ENCODE measurements at places on chromosomes 3 and 15.

DNA sequence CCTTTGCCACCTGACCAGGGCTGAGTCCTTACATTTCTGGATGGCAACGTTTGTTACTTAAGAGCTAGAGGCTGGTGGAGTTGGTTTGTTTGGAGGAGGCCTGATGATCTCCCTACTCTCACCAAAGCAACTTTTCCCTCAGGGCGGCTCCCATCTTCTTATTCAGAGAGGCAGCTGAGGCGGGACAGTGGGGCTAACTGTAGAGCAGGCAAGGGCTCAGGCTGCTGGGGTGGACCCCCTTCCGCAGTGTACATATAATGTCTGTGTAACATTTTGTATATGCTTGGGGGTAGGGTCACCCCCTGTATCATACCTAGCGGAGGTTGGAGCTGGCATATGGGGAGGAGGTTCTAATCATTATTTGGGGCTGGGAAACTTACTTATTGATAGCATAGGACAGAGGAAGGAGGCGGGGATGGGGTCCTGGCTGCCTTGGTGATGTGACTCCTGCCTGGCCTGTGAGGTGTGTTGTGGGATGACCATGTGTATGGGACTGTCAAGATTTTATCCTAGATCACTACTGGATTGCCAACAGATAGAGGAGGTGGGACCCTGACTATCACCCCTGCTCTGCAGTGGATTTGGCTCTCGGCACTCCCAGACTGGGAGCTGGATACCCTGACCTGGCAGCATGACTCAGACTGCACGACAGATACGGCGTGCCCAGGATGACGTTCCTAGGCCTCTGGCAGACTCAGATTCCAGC is 52.5 kb upstream of the UBE2Q2 start:
- DNase-seq, result no peak

- no peak for DNase-seq
Measured at GRCh38 chr3:139572847-139573672, 33.5 kb upstream of the RBP1 start.

- no peak for DNase-seq
Measured at GRCh38 chr3:115146032-115146417, 1.1 kb downstream of the ZBTB20 start.

DNA sequence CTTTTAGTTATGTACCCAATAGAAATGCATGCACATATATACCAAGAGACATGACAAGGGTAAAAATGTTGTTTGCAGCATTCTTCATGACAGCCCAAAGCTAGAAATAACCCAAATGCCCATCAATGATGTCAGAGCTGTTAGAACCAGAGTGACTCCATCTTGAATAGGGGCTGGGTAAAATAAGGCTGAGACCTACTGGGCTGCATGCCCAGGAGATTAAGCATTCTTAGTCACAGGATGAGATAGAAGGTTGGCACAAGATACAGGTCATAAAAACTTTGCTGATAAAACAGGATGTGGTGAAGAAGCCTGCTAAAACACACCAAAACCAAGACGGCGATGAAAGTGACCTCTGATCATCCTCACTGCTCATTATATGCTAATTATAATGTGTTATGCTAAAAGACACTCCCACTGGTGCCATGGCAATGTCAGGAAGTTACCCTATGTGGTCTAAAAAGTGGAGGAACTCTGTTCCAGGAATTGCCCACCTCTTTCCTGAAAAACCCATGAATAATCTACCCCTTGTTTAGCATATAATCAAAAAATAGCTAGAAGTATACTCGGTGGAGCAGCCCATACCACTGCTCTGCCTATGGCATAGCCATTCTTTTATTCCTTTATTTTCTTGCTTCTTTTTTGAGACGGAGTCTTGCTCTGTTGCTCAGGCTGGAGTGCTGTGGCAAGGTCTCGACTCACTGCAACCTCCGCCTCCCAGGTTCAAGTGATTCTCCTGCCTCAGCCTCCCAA is 32.9 kb downstream of the ZBTB11 start:
- no peak for DNase-seq

GRCh38 chr3:11186771-11187191 is 32.5 kb downstream of the HRH1 start:
- no peak for DNase-seq

DNA sequence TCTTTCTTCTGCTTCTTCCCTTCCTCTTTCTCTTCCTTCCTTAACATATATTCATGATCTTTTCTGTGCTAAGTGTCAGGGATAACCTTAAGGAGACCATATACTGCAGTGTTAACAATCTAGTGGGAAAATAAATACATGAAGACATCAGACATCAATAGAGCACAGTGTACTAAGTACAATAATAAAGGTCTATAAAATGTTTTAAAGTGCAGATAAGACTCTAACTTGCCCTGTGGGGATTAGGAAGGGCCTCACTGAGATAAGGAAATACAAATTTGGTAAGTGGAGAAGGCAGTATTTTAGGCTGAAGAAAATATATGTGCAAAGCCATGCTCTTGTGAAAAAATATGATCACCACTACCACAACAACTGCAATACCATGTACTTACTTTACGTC is 49.2 kb upstream of the NANOGP8 start:
- no peak for DNase-seq

GRCh38 chr15:63190769-63191649 is 1.6 kb downstream of the RAB8B start:
- no peak for DNase-seq

- DNase-seq, result no peak
Measured at GRCh38 chr15:58777107-58777506, 6.0 kb downstream of the MINDY2 start.

DNA sequence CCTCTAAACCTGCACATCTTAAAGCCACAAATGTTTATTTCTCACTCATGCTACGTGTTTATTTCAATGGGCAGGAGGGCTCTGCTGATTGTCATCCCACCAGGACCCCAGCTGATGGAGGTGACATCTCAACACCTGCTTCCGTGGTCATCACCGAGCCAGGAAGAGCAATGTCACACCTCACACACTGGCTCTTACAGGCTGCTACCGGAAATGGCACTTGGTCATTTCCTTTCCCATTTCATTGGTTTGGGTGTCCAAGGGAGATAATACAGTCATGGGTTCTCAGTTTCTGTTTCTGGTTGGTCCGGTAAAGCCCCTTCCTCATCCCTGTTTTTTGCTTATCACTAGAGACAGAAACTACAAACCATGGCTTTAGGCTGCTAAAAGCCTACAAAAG is 41.9 kb downstream of the ABHD2 start:
- DNase-seq, result no peak

DNA sequence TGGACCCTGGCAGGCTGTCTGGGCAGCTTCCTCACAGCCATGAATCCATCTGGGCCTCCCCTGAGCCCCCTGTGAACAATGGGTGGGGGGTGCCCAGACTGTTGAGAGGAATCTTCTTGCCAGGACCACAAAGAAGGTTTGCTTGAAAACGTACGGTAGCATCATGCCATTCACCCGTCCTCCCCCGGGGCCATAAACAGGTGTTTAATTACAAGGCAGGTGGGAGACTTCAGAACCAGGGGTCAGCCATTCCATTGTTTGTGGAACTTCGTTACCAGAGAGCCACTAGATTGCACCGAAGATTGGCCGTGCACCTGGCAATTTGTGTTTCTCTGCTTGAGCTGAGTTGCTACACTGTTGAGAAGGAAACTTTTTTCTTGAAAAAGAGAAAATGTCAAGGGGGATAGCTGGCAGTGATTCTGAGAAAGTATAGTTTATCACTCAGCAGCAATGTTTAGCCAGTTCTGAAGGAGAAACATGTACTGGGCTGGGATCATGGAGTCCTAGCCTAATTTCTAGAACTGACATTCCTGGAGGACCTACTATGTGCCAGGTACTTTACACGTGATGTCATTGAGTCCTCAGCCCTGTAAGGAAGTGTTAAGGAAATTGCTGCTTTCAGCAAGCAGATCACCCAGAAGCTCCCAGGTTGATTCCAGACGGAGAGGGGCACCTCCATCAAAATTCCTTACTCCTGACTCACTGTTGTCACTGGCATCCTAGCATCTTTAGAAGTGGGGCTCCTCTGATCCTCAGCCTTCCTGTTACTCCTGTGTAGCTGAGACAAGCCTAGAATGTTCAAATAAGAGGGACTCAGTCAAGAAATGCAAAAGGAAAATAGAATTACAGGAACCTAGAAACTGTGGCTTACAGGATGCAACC is 103.8 kb upstream of the UBE2E1 start:
- no peak for DNase-seq

DNA sequence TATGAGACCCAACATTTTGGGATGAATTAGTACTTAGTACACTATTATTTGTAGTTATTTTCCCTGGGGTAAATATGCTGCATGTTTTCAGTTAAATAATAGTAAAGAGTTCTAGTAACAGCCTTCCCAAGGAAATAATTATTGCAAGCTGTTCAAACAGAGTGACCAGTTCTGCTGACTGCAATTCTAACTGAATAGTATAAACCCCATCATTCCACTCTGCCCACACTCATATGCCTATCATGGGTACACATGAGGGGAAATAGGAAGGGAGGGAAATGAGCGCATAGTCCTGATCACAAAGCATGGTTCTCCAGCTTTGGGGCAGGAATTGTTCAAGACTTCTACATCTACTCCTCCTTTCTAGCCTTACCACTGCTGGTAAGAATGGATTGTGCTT is 18.7 kb downstream of the UQCC5 start:
- no peak for DNase-seq

GRCh38 chr15:83954506-83954905 is 281.1 kb upstream of the GOLGA6L4 start:
- DNase-seq, result no peak

- no peak for DNase-seq
Measured at GRCh38 chr15:90859234-90860131, 8.9 kb upstream of the FURIN start.

DNA sequence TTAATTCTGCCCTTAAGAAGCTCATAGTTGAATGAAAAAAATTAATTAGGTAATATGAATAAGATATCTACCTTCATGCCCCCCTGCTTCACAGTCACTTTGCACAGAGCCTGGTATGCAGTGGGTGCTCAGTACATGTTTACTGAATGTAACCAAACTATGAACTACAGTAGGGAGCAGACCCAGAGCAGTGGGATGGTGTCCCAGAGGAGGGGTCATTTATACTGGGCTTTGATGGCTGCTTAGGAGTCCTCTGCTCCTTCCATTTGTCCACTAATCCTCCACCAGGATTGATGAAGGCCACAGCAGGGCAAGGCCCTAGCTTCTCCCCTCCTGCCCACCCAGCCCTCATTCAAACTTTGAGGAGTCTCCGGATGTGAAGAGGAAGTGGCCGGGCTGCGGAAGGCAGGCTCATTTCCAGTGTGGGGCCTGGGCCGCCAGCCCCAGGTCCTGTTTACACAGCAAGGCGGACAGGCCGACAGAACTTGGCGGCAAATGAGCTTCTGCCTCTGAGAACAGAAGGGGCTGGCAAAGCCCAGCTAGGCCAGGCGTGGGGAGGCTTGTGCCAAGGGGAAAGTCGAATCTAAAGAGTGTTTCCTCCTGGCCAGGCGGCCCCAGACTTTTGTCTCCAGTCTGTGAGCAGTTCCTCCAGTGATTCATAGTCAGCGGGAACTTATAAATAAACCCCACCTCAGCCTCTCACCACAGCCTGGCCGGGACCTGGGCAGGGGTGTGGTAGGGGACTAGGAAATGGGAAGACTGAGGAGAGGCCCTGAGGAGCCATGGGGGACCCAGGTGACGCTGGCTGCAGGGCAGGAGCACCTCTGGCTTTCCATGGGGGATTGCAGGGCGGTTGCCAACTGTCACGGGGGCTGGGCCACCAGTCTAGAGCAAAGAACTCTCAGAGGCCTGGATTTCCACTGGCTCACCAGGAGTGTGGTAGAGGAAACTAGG is 51.6 kb upstream of the LCTL start:
- DNase-seq, result no peak

DNA sequence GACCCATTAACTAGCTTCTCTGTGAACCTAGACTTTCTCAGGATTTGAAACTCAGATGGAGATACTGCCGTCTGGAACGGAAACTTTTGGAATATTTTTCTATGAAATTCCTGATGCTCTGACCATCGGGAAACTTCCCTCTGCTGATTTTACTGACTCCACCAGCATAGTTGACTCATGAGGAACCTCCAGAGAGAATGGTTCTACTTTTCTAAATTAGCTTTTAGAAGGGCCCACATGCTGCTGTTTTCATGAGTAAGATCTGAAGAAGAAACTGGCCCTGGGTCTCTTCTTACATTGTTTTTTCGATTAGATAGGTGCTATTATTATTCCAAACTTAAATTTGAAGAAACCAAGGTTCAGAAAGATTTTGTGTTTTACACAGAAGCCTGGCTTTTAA is 326.3 kb upstream of the NR2E3 start:
- DNase-seq, result no peak

DNA sequence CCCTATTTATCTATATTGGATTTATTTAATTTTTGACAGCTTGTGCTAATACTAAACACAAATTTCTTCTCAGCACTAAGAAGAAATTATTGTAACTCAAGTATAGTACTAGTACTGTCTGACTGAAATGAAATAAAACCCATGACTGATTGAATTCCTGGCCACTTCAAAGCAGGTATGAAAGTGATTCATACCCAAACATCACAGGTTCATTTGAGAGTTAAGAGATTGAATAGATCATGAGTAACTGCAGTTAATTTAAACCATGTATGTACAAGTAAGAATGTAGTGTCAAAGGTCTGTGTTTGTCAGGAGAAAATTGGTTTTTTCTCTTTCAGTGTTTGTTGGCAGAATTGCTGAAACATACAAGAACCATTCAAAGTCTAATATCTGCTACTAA is 332.0 kb upstream of the GRM7 start:
- DNase-seq, result no peak

DNA sequence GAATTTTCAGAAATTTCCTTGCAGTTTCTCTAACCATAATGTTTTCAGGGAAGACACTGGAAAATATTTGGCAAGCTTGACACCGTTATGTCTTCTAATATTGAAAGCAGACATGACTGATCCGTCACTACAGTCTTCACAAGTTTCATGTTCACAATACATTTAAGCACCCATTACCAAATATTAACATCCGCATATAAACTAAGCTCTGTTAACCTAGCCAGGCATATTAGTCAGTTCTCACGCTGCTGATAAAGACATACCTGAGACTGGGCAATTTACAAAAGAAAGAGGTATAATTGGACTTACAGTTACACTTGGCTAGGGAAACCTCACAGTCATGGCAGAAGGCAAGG is 162.7 kb upstream of the LYSMD4 start:
- DNase-seq, result no peak

DNA sequence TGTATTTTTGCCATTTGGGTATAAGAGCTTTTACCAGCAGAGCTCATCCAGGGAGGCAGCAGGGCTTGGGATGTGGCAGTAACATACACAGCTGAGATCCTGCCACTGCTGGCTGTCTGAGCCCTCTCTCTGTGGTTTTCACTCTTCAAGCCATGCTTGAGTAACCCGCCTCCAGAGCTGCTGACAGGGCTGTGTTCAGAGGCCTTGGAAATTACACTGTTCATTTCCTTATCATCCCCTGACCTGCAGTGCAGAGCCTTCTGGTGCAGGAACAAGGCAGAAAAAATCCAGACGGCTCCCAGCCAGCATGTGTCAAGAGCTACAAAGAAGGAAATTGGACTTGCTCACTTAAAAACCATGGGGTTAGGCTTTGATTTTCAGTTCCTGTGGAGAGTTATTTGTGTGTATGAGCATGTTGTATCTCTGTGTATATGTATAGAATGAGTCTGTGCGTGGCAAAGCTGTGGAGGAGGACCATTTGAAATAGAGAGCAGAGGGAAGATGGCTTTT is 47.0 kb downstream of the ZNF609 start:
- DNase-seq, result no peak

- no peak for DNase-seq
Measured at GRCh38 chr3:157618075-157618760, 115.0 kb upstream of the VEPH1 start.

GRCh38 chr3:53740956-53741355 is 105.3 kb downstream of the CHDH start:
- DNase-seq, result no peak

Data from stimulated activated CD4-positive, alpha-beta T cell treated with anti-CD3 and anti-CD28 coated beads, TNF-alpha, amount 100 ng/mL, for 1 hour (primary cell).